Prostate gland (tissue), 2 donors: ENCODE measurements at places on chromosomes 7 and 10.

GRCh38 chr7:23895666-23896096, 185.7 kb downstream of the STK31 start:
- no peak for DNase-seq

GRCh38 chr7:141410353-141411000, 140.7 kb upstream of the AGK start:
- no peak for DNase-seq

DNA sequence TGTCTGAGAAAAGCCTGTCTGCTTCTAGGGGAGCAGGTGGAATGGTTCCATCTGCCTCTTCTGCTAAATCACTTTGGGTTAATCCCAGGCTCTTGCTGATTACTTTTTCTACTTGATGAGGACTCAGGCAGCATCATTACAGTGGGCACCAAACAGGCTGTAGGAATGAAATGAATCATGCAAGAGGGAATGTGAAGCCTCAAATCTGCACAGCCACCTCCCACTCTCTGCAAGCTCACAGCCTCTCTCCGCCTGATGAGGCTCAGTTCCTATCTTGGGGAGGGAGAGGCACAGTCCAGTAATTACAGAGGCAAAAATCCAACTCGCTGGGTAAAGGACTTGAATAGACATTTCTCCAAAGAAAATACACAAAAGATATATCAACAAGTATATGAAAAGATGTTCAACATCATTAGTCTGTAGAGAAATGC, 34.0 kb downstream of the HSPA12A start:
- no peak for DNase-seq

DNA sequence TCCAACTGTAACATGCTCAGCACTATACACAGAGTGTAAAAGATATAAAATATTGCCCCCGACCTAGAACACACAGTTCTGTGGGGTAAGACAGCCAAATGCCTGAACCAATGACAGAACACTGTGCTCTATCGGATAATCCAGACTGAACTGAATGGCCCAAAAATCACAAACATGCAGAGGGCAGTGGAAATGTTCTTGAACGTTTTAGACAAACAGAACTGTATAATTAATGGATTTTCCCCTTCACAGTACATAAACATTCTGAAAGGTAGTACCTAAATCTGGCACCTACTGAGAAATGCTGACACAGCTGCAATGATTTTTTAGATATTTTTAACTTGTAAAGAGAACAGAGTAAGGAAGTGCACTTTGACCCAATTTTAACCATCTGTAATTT, 33.4 kb downstream of the PARD3 start:
- DNase-seq, result no peak

GRCh38 chr7:127962589-127963361, 68.5 kb downstream of the LRRC4 start:
- no peak for DNase-seq

GRCh38 chr10:33190406-33190805, 144.1 kb downstream of the NRP1 start:
- DNase-seq, result no peak

DNA sequence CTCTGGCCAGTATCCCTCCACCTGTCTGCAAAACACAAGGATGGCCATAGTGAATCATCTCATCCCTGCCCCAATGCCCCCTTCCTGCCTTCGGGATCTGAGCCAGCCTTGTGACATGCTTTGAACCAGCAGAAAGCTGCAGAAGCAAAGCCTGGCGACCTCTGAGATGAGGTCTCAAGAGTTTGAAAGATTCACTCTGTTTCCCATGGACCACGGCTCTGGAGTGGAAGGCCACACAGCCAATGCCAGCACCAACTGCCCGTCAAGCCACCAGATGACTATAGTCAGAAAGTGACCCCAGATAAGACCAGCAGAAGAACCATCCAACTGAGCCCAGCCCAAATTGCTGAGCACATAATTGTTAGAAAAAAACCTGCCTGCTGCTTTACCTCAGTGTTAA, 193.9 kb upstream of the PPP2R2D start:
- no peak for DNase-seq

DNA sequence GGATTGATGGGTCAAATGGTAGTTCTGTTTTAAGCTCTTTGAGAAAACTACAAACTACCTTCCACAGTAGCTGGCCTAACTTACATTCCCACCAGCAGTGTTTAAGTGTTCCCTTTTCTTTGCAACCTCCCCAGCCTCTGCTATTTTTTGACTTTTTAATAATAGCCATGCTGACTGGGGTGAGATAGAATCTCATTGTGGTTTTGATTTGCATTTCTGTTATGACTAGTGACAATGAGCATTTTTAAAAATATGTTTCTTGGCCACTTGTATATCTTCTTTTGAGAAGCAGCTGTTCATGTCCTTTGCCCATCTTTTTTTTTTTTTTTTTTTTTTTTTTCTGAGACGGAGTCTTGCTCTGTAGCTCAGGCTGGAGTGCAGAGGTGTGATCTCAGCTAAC, 155.2 kb upstream of the BMPER start:
- DNase-seq, result no peak

- no peak for DNase-seq
These were observed 149.0 kb upstream of the TCF7L2 start for GRCh38 chr10:112801004-112801403.

- no peak for DNase-seq
These were observed 57.0 kb upstream of the MTPN start for GRCh38 chr7:136034132-136034531.

DNA sequence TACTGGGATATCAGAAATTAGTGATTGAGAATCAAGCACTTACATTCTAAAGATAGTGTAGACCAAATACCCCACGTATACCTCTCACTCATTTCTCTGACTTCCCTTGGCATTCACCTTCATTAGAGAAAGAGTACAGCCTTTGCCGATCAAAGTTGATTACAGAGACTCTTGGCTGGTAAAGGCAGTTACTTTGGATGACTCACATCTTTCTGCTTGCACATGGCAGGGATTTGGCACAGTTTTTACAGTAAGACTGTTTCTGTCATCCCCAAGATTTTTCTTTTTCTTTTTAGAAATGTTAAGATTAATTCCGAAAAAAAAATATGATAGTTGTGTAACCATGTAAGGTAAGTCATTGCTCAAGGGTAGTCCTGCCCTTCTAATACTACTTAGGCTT, 143.0 kb downstream of the TSPAN12 start:
- no peak for DNase-seq

DNA sequence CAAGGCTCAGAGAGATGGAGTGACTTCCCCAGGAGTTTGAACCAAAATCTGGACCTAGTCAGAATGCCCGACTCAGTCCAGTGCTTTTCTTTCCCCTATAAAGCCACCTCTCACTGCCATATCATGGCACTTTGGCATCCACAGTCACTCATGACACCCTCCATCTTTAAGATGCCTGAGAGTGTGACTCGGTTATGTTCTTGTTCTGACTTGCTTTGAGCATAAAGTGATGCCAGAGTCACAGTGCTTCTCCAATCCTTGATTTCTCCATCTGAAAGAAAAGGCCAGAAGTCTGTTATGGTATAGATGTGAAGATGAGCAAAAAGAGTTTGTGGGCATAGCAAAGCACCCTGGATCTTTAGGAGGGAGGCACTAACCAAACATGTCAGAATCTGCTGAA, 538.1 kb downstream of the SORCS1 start:
- no peak for DNase-seq

DNA sequence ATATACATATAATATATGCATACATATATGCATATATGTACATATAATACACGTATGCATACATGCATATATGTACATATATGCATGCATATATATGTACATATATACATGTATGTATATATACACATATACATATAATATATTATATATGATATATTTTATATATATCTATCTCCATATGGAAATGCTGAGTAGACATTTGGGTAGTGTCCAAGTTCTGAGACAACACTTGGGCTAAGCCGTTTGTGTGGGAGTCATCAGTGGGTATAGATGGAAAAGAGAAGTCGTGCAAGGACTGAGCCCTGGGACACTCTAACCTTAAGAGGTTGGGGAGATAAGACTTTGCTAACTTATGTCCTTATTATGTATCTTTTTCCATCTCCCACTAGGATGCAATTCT, 165.2 kb upstream of the PODXL start:
- DNase-seq, result no peak

DNA sequence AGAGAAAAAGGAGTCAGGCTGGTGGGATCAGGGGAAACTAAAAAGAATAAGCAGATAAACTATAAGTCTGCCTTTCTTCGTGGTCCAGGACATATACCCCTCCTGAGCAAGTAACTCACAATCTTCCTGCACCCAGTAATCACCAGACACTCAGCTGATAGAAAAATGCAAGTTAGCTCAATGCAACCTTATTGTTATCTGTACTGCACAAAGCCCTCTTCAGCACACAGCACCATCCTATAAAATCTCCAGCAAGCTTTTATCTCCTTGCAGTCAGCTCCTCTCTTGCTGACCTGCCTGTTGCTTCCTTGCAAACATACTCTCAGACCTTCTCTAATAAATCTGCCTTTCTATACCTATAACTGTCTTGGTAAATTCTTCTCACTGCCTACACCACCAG, 6.7 kb downstream of the SLC37A3 start:
- no peak for DNase-seq

GRCh38 chr10:76358743-76359395, 927.4 kb downstream of the LRMDA start:
- DNase-seq, result no peak

GRCh38 chr7:123784263-123784662, 35.5 kb upstream of the WASL start:
- no peak for DNase-seq

DNA sequence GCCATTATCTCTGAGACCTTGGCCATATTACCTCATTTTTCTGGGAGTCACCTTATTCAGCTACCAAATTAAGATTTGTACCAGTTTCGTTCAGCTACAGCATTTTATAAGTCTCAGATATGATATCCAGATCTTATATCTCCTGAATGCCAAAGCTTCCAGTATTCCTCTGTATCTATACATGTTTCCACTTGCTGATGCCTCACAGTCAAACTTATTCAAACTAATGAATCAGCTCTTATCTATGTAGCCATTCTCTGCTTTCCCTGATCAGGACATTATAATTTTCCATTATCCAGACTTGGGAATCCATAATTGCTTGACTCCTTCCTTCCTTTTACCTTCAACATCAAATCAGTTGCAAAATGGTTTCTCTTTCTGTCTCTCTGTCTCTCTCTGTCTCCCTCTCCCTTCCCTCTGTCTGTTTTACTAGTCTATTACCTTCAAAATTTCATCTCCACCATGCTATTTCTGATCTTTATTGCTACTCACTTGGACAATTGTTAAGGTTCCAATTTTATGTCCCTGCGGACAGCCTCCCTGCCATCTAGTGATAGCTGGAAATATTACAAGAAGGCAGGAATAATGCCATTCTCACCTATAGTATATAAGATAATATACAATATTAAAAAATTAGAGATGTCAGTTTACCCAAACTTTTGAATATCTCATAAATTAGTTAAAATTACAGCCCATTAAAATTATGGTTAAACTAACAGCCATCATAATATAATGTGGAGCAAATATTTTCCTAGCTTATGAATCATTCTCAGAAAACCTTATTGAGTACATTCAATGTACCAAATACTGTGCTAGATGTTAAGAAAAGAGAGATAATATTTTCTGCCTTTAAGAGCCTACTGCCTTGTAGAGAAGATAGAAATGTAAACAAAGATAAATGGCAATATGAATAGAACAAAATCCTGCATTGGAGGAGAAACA, 89.8 kb downstream of the PCLO start:
- no peak for DNase-seq

DNA sequence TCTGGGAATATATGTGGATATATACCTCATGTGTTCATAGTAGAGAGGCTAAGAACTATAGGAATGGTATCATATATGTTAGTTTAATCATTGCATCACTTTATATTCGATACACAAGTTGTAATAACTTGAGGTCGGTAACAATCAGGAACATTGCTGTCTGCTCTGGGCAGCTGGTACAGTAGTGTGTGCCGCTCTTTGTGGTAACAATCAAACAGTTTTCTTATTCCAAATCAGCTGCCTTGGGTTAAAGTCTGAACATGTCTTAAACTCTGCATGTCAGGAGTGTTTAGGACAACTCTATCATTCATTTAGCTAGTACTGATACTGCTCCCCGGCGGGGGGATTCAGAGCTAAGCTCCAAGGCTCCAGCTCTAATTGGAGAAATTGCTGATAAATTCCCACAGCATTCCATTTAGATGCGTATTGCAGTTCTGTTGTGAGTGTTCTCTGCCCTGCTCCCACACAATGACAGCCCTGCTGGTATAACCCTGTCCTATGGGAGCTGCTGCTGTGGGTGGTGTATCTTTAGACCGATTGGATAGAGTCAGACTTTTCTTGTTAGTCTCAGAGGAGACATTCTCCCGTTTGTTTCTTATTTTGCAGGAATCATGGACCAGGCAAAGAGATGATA, 707.5 kb upstream of the FZD8 start:
- no peak for DNase-seq

DNA sequence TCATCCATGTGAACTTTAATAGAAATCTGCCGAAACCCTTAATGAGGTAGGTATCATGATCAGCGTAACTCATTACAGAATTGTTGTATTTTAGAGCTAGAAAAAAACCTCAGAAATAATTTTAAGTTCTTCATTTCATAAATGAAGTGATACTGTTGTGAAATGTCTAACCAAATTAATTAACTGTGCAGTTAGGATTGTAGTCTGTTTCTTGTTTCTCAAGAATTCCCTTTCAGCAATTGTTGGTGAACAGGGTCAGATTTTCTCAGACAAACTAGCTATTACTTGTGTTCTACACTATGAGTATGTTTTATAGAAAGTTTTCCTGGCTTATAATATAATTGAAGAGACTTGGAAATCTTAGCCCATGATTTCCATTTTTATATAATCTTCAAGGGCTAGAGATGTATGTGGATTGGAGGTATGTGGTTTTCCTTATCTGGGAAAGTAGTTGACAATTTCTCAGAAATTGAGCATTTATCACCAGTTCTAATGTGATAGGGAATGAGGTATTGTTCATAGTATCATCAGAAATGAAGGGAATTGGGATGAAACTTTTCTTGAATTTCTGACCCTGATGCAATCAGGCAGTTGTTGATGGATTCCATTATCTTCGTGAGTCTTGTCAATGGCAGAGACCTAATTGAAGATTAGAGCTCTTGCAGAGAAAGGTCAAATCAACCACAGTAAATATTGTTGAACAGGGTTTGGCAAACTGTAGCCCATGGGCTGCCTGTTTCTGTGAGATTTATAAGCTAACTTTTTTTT, 55.0 kb downstream of the ST7 start:
- DNase-seq, result no peak

DNA sequence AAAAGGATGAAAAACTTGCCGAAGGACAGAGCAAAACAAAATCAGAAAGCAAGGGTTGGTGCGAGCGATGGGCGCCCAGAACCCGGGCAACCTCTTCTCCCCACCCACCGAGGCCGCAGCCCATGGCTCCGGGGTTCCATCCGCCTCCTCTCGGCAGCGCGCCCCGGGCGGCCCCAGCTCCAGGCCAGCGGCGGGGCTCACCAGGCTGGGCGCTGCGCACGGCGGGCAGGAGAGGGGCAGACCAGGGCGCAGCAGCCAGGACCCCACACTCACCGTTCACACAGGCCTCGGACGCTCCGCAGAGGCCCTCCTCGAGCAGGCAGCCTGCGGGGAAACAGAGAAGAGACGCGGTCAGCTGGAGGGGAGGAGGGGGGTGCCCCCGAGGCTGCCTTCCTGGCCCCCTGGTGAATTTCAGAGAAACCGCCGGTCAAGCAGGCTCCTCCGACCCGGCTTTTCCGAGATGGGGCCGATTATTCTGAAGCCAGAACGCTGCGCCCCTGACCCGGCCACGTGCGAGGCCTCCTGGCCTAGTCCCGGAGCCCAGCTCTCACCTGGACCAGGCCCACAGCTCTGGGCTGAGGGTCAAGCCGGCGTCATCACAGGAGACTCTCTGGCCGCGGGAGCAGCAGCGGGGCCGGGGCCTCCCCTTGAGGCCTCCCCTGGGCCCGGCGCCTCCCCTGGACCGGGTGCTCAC, 98.0 kb downstream of the PTPRN2 start:
- DNase-seq, result no peak
